ENCODE measurements at places on chromosomes 13 and 19.

DNA sequence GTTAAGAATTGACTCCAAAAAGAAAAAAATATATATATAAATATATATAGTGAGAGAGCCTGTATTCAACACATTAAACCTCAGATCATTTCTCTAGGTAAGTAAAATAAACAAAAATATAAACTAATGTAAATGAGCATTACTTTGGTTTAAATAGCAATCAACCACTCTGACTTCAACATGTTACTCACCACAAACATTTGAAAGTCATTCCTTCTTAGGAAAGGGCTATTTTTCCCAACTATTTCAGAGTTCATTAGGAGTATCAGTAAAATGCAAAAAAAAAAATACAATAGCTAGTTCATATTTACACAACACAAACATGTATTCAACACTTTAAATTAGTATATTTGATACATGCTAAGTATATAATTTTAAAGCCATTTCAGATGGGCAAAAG lies 40.5 kb downstream of the KLF12 start:
- DNase-seq, result no peak

GRCh38 chr13:106310291-106310865 lies 225.1 kb downstream of the EFNB2 start:
- no peak for DNase-seq

- no peak for DNase-seq
Measured at GRCh38 chr13:89577301-89577700, 1770.2 kb upstream of the MIR17HG start.

DNA sequence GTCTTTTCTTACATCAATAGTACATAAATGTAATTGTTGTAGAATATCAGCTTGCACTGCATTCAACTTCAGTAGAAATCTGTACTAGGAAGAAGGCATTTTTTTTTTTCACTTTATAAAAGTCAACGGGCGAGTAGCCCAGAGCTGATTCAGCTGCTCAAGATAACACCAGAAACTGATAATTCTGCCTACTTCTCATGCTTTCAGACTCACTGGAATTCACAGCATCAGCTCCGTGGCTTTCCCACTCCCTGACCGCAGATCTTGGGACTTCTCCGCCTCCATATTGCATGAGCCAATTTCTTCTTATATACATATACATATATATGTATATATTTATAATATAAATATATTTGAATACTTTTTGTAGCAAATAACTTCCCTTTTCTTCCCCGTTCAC lies 263.1 kb upstream of the RXFP2 start:
- DNase-seq, result no peak

GRCh38 chr19:2122251-2122650 lies 25.5 kb downstream of the IZUMO4 start:
- DNase-seq, result no peak

GRCh38 chr13:113472355-113473025 lies 18.0 kb downstream of the DCUN1D2 start:
- no peak for DNase-seq

DNA sequence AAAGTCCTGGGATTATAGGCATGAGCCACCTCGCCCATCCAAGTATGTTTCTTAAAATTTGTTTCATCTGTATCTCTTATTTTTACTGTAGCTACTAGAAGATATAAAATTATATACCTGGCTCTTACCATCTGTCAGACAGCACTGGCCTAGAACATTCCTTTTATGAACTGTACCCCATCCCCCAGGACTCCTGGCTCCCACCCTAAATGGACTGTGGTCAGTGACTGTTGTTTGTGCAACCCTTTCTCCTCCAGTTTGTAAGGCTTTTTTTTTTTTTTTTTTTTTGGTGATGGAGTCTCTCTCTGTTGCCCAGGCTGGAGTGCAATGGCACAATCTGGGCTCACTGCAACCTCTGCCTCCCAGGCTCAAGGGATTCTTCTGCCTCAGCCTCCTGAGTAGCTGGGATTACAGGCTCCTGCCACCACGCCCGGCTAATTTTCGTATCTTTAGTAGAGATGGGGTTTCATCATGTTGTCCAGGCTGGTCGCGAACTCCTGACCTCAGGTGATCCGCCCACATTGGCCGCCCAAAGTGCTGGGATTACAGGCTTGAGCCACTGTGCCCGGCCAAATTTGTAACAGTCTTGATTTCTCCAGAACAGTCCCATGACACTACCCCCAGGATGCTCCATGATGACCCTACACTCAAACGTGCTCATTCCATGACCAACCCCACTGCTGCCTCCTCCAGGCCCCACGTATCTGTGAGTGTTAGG lies 2.5 kb downstream of the NDUFA3 start:
- DNase-seq, result no peak

- DNase-seq, result no peak
Measured at GRCh38 chr13:46655377-46656180, 102.6 kb downstream of the LRCH1 start.

- no peak for DNase-seq
Measured at GRCh38 chr13:113369881-113370280, 6.0 kb upstream of the GRTP1 start.

- DNase-seq, result no peak
Measured at GRCh38 chr13:102703726-102704035, 8.8 kb upstream of the METTL21C start.

- DNase-seq, result peak; percentile 30
Measured at GRCh38 chr19:41746593-41747227, 8.6 kb upstream of the CEACAM6 start.

DNA sequence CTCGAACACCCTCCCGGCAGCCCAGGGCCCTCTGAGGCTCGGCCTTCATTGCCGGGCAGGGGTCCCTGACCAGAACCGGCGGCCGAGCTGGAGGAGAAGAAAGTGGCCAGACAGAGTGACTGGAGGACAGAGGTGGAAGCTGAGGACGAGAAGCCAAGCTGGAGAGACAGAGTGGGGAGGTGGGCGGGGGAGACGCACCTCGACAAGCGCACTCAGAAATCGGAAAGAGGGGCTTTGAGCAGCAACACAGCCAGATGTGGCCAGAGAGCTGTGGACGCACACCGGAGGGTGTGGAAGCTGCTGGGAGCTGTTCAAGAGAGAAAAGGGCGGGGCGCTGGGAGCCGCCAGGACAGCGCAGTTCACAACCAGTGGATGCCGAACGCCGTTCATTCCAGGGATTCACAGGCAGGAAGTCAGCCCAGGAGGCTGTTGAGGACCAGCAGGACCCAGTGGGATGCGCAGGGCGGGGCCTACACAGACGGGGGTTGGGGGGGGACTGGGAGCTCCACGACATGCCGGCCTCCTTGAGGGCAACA lies 28.2 kb upstream of the C13orf46 start:
- no peak for DNase-seq

- DNase-seq, result no peak
Measured at GRCh38 chr19:11064831-11065303, 24.4 kb upstream of the LDLR start.

DNA sequence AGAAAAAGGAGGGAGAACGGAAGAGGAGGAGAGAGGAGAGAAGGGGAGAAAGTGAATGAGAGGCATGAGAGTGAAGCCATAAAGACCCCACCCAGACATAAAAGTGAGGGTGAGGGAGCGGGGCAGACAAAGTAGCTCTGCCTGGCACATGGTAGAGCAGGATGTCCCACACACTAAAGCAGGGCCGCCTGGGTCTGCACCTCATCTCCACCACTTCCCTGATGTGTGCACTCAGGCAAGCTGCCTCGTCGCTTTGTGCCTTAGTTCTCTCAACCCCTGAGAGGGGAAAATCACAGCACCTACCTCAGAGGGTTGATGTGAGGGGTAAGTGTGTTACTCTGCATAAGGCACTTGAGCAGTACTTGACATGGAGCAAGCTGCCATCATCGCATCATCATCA lies 488.1 kb downstream of the COG6 start:
- DNase-seq, result no peak
